ENCODE measurements at places on chromosomes 12 and 14.

DNA sequence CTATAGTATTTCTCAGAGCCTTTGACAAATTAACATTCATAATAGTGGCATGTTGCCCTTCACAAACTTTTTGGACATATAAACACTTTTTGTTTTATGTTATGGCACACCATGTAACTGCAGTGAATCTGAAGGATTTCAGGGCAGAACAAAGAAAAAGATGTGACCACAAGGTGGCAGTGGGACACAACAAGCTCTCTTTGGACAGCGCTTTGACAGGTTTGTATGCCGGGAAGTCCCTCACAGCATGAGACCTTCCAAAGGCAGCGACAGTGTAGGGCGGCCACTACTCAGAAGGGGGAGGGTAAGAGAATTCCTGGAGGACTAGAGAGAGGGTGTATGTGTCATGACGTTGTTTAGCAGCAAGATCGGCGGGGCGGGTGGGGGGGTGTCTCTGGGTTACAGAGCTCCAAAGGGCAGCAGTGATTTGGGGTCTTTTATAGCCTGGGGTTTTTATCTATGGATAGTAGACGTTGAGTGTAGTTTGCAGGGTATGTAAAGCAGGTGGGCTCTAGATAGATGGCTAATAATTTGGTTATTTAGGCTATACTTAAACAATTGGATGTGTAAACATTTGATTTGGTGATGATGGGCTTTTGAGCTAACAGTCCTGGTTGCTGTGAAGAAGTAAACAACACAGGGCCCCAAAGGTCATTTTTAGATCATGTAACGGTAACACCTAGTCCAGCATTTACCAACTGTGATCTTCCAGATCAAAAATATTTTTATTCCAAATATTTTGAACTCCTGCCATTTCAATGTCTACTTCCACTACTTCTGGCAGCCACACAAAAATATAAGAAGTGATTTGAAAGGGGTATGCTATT is 22.9 kb downstream of the ETFBKMT start:
- DNase-seq, result peak; percentile 79

DNA sequence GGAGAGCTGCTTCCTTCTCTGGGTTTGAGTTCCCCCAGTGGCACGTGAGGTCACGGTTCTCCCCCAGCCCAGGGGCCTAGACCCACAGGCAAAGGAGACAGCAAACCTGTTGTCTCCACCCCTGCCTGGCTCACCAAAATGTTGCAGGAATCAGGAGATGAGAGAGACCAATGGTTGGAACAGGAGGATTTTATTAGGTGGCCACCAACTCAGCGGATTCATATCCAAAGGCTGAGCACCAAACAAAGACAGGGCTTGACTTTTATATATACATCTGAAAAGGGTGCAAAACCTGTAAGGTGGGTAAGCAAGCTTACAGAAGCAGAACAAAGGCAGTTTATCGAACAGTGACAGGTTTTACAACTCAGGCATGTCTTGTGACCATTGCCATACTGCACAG is 9.2 kb upstream of the ADAM21 start:
- no peak for DNase-seq

GRCh38 chr14:30069536-30069935 is 141.9 kb upstream of the PRKD1 start:
- no peak for DNase-seq

GRCh38 chr12:128557231-128557630 is 266.5 kb downstream of the SLC15A4 start:
- DNase-seq, result no peak

- no peak for DNase-seq
Measured at GRCh38 chr12:293199-293598, 30.6 kb upstream of the SLC6A13 start.

DNA sequence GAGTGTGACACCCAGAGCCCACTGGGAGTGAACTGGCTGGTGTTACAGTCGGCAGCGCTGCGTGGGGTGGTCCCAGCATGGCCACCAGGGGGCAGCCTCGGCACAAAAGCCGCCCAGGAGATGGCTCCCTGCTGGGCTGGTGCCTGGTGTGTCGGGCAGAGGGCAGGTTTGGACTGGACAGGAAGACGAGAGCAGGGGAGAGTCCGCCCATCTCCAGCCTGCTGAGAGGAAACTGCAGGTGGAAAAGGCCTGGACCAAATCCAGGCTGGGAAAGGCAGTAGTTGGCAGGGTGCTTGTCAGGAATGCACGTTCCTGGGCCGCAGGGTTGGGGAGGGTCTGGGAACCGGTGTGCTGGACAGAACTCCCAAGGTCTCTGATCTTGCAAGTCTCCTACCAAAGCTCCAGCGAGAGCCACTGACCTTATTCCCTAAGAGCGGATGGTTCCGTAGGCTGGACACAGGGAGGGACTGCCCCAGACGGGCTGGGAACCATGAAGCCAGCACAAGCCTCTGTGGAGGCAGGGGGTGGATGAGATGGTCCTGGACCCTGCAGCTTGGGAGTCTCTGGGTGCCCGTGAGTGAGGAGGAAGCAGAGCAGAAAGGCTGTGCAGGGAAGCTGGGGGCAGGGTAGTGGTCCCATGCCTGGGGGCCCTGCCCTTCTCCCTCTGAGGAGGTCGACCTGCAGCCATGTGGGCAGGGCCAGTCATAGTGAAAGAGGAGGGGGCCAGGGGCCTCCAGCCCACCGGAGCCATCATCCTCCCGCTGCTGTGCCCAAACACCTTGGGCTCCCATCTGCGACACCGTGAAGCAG is 1.8 kb downstream of the AHNAK2 start:
- DNase-seq, result peak; percentile 87

DNA sequence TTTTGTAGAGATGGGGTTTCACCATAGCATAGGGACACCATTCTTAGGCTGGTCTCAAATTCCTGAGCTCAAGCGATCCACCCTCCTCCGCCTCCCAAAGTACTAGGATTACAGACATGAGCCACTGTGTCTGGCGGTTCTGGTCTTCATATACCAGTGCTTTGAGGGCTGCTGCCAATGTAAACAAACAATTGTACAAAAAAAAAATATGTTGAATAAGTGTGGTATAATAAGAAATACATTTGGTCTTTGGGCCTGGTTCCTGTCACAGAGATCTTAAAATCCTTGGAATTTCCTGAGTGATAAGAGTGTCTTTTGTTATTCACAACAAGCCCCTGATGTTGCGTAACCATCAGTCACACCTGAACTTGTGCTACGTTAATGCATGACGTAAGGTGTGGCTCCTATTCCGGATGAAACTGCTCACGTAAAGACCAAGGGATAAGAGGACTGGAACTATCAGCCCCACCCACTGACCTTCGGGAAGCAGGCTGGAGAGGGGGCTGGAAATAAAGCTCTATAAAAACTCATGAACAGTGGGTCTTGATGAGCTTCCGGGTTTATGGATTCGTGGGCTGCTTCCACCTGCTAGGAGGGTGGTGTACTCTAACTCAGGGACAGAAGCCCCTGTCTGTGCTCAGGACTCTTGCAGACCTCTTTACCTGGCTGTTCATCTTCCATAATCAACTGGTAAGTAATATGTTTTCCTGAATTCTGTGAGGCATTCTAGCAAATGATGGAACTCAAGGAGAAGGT is 16.5 kb upstream of the RIMKLB start:
- DNase-seq, result no peak

GRCh38 chr14:103697603-103698379 is 17.5 kb downstream of the XRCC3 start:
- DNase-seq, result no peak

DNA sequence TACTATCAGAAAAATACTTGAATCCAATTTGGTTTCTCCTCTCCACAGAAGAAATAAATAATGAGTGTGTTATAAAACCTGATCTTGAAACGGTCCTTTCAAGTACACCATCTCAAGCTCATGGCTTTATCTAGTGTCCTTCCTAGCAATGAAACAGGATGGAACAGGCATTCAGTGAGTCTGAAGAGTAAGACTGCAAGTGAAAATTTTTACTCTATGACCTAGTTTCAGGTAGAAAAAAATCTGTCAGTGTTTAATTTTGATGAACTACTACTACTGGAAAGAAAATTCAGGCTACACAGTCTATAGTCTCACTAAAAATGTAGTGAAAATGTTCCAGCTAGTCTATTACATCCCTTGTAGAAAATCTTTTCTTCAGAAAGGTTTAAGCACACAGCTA is 7.7 kb downstream of the CBX5 start:
- no peak for DNase-seq

DNA sequence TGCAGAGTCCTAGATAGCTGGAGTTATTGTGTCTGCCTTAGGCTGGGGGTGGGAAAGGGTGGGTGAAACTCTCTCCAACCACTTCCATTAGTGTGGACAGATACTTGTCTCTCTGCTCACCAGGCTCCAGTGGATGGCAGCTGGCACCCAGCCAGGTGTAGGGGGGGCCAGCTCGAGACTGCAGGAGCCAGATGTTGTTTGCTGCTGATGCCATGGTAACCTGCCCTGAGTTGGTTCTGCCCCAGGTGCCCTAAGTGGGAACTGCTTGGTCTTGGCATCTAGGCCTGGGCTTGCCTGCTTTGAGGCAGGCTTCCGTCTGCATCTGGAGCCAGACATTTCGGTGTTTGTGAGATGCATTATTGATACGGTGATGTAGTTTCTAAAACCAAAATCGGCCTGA is 82.2 kb downstream of the ADCK1 start:
- no peak for DNase-seq

DNA sequence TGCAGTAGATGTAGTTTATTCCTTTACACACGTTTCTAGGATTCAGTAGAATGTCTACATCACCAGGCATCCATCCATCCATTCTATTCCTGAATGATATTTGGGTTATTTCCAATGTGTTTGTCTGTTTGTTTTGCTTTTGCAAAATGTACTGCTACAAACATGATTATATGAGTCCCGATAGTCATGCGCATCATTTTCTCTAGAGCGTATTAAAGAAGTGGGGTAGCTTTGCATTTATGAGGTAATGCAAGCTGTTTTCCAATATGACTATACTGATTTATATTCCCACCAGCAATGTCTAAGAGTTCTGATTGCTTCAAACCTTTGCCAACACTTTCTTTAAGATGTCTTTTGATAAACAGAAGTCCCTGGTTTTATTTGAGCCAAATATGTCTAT is 253.2 kb downstream of the NOVA1 start:
- DNase-seq, result no peak

GRCh38 chr14:72380456-72380855 is 448.2 kb downstream of the RGS6 start:
- DNase-seq, result no peak

DNA sequence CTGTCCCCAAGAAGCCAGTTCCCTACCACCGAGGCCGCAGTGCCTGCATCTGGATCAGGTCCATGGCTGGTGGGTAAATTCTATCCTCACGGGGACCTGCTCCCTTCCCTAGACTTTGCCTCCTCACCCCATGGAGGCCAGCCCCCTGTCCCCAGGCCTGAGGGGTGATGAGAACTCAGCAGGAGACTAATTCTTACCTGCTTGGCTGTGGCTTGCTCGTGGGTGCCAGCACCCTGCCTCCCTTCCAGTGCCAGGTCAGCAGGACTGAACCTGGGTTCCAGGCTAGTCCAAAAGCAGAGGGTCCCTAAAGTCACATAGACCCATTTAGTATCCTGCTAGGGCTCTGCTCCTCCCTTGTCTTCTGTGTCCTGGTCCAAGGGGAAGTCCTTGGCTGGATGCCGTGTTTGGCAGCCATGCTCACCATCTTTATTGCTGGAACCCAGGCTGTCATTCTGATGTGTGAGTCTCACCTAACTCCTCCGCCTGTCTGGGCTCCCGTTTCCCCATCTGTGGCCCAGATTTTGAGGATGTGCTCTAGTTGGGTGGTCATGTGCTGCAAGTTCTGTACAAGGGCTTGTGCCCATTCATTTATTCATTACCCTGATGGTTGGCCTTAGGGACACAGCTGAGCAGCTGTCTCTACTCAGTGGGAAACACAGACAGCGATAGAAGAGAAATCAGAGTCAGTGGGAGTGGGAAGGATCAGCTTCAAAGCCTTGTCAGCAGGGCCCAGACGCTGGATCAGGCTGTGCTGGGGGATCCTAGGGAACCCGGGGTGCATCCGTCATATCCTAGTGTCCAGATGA is 949 bp downstream of the PLBD2 start:
- no peak for DNase-seq

DNA sequence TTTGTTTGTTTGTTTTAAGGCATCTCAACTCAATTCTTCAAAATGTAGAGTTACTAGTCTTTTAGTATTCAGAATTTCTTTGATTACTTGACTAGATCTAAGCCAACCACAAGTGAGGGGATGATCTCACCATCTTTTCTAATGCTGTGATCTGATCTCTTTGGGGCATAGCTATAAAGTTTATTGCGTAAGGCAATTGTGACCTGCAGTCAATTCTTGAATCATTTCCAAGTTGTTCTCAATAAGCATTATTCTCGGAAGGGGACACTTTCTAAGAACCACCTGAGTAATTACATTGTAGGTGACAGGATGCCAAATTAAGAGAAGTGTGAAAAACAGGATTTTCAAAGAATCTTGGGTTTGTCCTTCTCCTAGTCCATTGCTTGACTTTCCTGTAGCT is 13.1 kb downstream of the DACT1 start:
- DNase-seq, result no peak

- no peak for DNase-seq
Measured at GRCh38 chr12:4934407-4935035, 24.8 kb downstream of the KCNA1 start.

GRCh38 chr14:97946240-97946639 is 1149.1 kb downstream of the VRK1 start:
- DNase-seq, result no peak

DNA sequence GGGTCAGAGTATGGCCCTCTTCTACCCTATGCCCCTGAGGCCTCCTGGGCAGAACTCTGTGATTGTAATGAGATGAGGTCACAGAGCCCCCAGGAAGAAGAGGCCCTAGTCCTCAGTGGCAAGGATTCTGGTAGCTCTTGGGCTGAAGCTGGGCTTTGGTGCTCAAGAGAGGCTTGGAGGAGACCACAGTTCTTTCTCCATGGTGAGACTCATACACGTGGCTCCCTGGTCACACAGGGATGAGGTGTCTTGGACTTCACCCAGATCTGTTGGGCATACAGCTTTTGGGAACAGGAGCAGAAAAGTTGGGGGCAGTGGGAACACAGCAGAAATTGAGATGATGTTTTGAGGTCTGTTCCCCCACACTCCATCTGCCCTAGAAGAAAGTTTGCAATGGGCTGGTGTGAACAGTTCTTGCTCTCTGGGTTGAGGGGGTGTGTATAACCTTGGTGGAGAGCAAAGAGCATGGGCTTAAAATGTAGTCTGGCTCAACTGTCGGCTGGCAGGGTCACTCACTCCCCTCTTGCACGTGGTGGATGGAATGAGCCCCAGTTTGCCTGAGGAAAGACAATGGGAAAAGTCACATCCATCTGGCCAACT is at the start of gene KRT86:
TSS of gene KRT86 (plus strand) at position 125 of the 600 bp plus-strand sequence. CDS start 27,272 bp downstream, outside the sequence.
- DNase-seq, result no peak

DNA sequence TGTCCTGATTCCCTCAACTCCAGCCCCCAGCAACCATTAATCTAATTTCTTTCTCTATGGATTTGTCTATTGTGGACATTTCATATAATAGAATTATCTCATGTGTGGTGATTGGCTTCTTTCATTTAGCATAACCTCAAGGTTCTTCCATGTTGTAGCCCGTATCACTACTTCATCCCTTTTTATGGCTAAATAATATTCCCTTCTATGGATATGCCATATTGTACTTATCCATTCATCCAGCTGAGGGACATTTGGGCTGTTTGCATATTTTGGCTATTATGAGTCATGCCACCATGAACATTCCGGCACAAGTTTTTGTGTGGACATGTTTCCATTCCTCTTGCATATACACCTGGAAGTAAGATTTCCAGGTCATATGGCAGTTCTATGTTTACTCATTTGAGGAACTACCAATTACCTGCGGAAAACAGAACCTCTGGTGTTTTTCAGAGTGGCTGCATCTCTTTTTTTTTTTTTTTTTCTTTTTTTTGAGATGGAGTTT is 108.7 kb upstream of the MAP1LC3B2 start:
- DNase-seq, result no peak
